ENCODE measurements at places on chromosomes 2 and 18.

- DNase-seq: no peak
These were observed 3.0 kb downstream of the ANKRD53 start for GRCh38 chr2:70981421-70981820.

- no peak for DNase-seq
These were observed 112.5 kb downstream of the MGAT5 start for GRCh38 chr2:134366359-134366758.

- no peak for DNase-seq
These were observed 44.3 kb upstream of the SMIM21 start for GRCh38 chr18:75471850-75472249.

DNA sequence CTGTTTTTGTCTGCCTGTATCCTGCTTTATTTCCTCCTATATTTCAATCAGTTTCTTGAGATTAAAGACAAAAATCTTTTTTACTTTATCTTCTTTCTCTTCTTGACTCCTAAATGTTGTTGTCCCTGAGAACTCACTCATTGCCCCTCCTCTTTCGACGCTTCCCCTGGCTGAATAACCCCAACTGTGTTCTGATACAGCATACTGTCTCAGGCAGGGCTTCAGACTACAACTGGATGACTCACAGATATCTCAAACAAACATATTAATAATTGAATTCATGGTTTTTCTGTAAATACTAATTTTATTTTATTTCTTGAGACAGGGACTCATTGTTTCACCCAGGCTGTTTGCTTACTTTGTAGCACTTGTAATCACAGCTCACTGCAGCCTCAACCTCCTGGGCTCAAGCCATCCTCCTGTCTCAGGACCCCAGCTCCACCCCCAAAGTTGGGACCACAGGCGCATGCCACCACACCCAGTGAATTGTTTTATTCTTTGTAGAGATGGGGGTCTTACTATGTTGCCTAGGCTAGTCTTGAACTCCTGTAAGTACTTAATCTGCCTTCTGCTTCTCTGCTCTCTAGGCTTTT lies 9.4 kb downstream of the ITGAV start:
- DNase-seq: no peak

GRCh38 chr18:616380-616995 lies 19.7 kb downstream of the CLUL1 start:
- no peak for DNase-seq

DNA sequence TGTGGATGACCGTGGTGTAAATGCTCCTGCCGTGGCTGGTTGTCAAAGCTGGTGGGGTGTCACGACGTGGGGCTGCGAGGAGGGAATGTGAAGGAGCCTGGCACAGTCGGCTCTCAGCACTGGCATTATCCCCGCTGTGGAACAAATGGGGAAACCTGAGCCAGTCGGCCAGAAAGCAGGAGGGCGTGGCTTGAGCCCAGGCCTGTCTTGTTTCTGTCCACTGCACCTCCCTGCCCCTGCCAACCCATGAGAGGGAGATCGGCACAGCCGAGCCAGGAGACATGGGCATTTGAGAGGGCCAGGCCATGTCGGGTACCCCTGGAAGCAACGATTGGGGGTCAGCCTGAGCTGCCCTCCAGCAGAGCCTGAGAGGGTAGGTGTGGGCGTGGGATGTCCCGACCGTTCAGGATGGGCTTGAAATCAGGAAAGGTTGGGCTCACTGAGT lies 44.5 kb downstream of the PDIA6 start:
- no peak for DNase-seq

GRCh38 chr2:136665736-136666135 lies 99.6 kb upstream of the THSD7B start:
- no peak for DNase-seq

DNA sequence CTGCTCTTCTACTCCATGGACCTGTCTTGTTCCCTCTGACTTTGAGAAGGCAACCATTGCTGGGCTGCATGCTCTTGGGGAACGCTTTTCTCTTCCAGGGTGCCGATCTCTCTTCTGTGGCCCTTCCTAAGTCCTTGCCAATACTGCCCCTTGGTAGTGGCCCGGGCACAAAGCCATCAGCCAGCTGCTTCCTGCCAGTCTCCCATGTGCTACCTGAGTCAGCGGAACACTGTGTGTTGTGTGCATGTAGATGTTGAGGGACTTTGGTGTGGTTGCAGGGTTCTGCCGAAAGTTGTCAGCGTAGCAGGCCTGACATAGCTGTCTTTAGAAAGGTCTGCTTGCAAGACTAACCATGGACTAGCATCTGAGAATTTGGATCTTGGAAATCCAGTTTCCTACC lies 35.4 kb downstream of the MGAT5 start:
- DNase-seq: no peak

DNA sequence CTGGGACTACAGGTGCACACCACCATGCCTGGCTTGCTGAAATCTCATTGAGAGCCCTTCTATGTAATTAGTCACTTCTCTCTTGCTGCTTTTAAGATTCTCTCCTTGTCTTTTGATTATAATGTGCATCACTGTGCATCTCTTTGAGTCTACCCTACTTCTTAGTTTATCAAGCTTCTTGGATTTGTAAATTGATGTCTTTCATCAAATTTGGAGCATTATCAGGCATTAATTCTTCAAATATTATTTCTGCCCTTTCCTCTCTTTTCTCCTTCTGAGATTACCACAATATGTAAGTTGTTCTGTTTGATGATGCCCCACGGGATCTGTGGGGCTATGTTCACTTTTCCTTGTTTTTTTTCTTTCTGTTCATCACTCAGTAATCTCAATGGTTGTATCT lies 9.0 kb upstream of the MARCO start:
- no peak for DNase-seq

GRCh38 chr2:51705417-51705816 lies 673.5 kb upstream of the NRXN1 start:
- no peak for DNase-seq

DNA sequence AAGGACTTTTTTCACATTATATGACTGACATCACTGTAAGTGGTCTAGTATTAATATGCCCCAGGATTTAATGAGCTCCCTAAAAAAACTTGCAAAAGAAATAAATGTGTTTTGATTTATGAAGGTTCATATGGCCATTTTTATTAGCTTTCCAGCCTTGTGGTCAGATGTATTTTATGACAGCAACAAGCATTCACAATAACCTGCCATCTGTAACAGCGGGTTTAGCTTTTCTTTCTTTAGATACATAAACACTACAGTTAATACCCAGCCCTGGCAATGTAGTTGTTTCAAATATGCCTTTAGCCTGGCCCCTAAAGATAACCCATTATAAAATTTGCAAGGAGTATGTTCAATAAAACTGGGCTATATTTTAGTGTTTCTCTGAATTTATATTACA lies 1063.8 kb downstream of the SOCS6 start:
- no peak for DNase-seq

DNA sequence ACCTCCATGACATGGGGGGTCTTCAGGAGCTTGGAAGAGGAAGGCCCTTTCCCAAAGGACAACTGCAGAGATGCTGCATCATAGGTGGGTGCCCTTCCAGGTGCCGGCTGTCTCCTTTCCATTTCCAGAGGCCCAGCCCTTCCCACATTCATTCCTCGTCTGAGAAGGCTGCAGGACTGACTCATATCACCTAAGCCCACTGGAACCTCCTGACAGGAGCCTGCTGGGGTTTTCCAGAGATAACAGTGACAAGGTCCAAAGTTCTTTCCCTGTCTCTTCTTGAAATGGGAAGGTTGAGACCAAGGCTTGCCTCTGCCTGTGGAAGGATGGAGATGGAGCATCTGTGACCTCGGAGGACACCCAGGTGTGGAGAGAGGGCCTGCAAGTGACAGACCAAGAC lies 3.6 kb upstream of the PRSS56 start:
- no peak for DNase-seq

DNA sequence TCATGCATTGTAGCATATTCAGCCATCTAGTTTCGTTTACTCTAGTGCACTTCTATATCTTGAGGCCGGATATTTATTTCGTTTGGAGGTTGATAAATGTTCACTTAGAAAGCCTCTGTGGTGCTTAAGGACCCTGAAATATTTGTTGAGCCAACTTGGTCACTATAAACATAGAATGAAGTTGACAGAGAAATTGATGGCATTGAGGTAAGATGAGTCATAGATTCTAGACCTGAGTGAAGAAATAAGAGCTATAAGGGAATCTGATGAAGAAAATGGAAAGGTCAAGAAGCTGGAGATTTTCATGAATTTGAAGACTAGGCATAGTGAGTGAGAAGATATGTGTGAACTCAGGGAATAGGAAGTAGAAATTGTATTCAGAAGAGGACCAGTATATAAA lies 35.9 kb downstream of the EPC2 start:
- DNase-seq: no peak

DNA sequence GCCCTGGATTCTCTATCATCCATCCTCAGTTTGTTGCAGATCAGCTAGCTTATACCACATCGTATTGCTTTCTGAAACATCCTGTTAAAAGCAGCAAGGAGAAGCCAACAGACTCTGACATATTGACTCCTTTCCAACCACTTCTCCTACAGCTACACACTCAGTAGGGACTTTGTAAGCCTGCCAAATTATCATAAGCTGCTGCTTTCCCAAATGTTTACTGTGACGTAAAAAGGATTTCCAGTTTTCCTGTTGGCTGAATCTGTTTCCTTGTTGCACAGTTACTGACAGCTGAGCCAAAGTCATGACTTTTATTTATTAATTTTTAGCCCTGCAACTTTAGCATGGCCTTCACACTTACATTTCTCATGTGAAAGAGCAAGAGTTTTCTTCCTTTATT lies 294.3 kb downstream of the KCNJ3 start:
- DNase-seq: no peak

GRCh38 chr2:226813148-226813701 lies 13.6 kb upstream of the IRS1 start:
- DNase-seq: no peak

DNA sequence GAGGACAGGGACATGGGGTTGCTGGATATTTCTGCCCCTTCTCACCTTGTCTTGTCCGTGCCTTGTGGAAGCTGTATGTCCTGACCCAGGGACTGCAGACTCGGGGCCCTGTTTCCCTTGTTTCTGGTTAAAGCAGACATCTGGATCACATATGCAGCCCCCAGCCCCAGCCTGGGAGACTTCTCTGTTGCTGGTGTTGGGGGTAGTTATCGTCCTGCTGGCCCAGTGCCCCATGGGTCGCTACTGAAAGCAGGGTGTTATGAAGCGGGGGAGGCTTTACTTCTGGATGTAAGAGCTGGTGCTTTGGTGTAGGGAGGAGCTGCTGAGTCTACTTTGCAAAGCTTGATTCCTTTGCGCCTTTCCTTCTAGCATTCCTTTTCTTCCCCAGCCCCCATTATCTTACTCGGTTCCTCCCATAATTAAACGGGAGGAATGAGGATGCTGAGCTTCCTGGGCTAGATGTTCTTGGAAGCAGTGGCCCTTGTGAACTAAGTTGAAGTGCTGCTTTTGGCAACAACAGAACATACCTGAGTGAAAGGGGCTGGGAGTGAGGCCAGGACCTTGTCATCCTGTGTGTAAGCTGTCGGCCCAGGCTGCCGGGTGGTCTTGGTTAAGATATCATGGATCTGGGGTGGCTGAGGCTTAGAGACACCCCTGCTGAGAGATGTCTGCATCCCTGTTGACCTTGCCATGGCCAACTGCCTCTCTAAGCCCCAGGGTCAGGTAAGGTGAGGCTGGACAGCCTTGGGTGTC lies 3.4 kb downstream of the TET3 start:
- no peak for DNase-seq

DNA sequence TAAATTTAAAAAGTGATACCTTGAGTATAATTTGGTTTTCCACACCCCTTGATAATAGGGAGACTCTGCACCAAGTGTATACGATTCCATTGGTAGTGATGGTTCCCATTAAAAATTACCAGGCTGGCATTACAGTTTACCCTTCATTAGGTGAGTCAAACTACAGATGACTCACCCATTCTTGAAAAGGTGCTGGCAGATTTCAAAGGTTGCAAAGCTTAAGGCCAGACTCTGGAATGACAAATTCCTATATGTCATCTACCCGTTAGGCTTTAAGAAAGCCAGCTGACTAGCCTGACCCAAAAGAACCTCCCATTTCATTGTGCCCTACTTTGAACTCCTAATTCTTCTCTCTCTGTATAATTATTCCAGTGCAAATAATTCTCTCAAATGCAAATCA lies 124.4 kb downstream of the LRRTM4 start:
- no peak for DNase-seq

DNA sequence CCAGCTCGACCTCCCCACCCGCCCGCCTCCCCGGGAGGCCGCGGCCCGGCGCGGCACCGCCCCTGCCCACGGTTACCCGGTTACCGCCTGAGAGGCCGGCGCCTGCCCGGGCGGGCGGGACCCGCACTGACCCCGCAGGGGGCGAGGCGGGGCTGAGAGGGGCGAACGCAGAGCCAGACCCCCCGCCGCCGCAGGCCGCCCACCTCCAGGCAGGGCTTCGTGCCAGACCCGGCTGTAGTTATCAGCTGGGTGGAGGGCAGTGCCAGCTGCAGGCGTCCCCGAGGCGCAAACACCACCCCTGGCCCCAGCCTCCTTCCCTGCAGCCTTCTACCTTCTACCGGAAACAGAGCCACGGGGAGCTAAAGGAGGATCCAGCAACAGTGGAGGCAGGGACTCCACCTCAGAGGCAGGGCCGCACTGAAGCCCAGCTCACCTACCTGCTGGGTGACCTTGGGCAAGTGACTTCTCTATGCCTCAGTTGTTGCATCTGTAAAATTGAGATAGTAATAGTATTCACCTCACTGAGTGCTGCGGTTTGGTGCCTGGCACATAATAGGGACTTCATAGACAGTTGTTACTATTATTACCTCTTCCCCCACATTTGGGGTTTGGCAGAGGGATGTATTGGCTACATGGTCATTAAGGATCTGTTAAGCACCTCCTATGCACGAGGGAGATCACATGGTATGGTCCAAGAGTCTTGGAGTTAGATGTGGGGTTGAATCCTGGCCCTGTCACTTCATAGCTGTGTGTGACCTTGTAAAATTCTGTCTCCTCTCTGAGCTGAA lies 231.6 kb upstream of the SMAD2 start:
- no peak for DNase-seq

- no peak for DNase-seq
These were observed 98.8 kb upstream of the EML6 start for GRCh38 chr2:54624591-54625071.

- DNase-seq: no peak
These were observed 364.9 kb downstream of the SS18 start for GRCh38 chr18:25725501-25725900.

DNA sequence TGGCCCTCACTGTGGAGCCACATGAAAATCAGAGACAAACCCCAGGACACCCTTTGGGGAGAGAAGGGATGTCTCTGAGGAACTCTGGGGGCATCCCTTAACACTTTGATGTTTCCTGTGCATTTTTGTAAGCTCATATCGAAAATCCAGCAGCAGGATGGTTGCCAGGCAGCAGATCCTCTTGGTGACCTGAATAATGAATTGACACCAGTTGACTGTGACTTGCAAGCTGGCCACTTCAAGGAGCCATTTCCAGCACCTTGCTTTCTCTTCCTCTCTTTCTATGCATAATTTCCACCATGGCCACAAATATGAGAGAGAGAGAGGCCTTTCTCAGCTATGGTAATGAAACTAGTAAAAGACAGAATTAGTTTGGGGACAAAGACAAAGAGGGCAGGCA lies 91.7 kb downstream of the NRP2 start:
- DNase-seq: no peak

GRCh38 chr2:229375251-229375650 lies 104.2 kb upstream of the PID1 start:
- no peak for DNase-seq

- DNase-seq: no peak
These were observed 56.3 kb upstream of the SMAD2 start for GRCh38 chr18:47986620-47987387.

- DNase-seq: no peak
These were observed 54.3 kb downstream of the MSH2 start for GRCh38 chr2:47457268-47457667.

Measured in AG04449 (cell line).